ENCODE measurements at places on chromosomes 13 and 19.

GRCh38 chr13:47142105-47142504 lies 245.3 kb upstream of the HTR2A start:
- DNase-seq = no peak

- no peak for DNase-seq
These were observed 5.5 kb upstream of the POU4F1 start for GRCh38 chr13:78608688-78609463.

GRCh38 chr13:105336706-105337576 lies 1198.5 kb downstream of the EFNB2 start:
- DNase-seq = peak; percentile 1

GRCh38 chr19:49331616-49332055 lies 3.6 kb upstream of the CD37 start:
- DNase-seq = peak; percentile 61

DNA sequence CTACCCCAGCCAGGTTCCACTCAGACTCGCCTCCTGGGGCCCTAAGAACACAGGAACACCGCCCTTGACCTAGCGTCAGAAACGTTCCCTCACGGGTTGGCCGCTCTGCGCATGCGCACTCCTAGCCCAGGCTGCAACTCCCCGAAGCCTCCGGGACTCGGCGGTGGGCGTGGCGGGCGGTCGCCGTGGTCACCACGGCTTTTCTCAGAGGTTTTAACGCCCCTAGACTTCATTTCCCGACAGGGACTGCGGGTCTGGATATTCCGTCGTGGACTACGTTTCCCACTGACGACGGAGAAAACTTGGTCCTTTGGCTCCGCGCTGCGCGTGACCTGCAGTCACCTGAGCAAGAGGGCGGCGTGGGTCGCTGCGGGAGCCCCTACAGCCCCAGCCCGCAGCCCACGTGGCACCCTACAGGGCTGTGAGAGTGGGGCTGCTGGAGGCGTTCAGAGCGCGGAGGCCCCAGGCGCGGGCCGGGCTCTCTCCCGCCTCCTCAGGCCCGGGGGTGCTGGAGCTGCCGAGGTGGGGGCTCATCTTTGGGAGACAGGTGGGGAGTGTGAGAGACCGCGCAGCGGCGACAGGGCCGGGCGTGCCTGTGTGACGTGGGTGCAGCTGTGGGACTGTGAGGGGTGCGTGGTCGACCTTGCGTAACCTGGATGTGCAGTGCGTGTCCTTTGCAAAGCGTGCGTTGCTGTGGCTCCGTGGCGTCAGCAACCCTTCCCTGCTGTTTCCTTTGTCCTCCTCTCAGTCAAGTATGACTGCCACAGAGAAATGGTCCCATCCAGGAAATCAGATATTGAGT lies 38.0 kb upstream of the ZNF573 start:
- DNase-seq = peak; percentile 10

DNA sequence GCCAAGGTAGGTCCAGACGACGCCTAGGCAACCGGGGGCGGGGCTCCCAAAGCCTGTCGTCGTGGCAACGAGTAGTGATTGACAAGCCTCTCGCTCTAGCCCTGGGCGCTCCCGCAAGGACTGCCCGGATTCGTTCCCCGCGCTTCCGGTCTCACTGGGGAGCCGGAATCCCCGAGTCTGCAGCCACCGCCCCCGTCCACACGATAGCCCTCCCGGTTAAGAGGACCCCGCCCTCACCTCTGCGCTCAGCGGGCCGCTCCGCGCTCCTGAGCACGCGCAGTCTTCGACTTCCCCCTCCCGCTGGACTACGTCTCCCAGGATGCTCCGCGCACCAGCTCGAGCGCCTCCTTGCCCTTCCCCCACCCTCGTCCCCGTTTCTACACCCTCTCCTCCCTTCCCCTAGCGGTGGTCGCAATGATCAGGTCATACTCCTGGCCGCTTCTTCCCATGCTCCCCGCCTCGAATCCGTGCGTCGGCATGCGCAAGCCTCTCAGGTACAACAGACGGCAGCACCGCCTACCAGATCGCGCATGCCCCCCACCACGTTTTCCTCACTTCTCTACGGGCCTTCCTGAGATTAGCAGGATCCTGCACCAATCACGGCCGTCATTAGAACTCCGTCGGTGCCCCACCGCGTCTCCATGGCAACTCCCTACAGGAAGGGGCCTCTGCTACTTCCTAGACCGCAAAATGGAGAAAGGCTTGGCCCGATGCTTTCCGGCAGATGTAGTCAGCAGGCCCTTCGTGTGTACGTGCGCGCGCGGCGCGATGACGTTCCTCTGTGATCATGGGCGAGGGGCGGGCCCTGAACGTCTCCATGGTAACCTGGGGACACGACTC lies at the start of gene MZF1:
Gene MZF1 (minus strand): TSS at position 518 of the 840 bp plus-strand sequence. CDS start 1,946 bp downstream, outside the sequence.
- DNase-seq = peak; percentile 99

GRCh38 chr13:24651718-24652345 lies 28.4 kb upstream of the ATP12A start:
- peak; percentile 79 for DNase-seq

DNA sequence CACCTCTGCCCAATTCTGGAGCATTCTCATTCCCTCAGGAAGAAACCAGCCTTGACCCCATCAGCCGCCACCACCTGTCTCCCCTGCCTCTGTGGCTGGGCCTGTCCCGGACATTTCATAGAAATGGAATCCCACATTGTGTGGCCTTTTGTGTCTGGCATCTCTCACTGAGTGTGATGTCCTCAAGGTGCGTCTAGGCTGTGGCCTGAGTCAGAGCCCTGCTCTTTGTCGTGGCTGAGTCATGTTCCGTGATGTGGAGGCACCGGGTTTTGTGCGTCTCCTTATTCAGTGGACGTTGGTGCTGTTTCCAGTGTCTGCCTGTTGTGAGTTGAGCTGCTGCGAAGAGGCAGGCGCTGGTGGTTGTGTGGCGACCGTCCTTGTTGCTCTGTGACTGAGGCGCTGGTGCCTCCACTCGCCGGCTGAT lies 3.5 kb downstream of the FZR1 start:
- DNase-seq = peak; percentile 87

GRCh38 chr13:50425772-50426171 lies 410.5 kb downstream of the KCNRG start:
- no peak for DNase-seq

DNA sequence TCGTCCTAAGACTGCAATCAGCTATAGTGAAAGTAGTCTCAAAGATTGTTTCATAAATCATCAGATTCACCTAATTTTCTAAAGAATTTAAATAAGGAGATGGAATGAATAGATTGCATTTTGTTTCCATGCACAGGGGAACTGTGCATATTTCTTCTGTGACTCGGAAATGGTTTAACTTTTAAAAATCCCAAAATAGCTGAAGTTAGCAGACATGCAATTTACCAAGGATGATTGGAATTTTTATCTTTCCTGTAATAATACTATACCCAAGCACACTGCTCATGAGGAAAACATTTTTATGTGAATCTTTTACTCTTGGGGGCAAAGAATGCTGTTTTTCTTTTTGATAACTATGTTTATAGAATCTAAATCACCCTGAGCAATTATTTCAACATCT lies 15.0 kb upstream of the LMO7 start:
- no peak for DNase-seq

GRCh38 chr13:24893863-24894262 lies 129.9 kb downstream of the RNF17 start:
- DNase-seq = no peak

DNA sequence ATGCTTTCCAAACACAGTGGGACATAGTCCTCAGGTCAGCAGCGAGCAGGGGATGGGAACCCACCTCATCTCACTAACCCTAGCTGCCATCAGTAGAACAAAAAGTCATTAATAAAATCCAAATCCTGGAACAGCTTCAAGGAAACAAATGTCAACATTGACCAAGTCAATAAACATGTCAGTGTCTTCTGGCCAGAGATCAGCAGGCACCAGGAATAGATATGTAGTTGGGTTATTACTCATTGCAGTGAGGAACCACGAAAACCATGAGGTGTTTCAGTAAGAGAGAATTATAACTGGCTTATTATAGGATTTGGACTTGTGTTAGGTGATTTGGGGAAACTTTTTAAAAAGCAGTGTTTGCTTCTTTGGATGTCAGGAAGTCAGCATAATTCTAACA lies 17.1 kb upstream of the CD33 start:
- no peak for DNase-seq

- DNase-seq = no peak
These were observed 613.7 kb downstream of the OLFM4 start for GRCh38 chr13:53642306-53642705.

GRCh38 chr19:51441410-51442390 lies 16.6 kb downstream of the SIGLEC8 start:
- DNase-seq = no peak

DNA sequence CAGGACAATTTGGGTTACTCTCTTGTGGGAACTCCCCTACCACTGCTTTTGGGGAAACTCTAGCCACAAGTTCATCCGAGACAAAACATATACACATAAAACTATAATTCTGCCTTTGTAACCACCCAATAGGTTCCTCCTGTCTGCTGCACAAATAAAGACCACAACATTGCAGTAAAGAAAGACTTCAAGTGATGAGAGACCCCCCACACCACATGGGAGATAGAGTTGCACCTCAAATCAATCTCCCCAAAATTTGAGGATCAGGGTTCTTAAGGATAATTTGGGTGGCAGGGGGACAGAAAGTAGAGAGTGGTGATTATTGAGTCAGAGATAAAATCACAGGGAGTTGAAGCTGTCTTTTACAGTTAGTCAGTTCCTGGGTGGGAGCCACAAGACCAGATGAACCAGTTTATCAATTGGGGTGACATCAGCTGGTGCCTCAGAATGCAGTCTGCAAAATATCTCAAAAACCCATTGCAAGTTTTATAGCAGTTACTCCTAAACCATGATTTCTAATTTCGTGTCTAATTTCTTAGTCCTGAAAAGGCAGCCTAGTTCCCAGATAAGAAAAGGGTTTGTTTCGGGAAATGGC lies 1348.5 kb downstream of the PCDH9 start:
- DNase-seq = peak; percentile 57

GRCh38 chr19:12247644-12248222 lies 47.0 kb downstream of the ZNF44 start:
- no peak for DNase-seq

DNA sequence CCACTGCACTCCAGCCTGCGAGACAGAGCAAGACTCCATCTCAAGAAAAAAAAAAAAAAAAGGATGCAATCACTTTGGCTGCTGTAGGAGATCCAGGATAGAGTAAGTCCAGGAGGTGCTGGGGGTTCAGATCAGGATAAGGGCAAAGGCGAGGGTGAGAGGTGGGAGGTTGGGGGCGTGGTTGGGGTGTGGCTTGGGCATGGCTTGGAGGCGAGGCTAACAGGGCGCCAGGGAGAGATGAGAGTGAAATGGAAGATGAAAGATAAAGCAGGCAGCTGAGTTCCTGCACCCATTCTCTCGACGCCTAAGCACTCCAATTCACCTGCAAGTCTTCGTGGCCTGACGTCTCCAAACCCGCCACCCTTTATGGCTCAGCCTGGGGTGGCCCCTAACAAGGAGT lies 25.0 kb upstream of the ZNRF4 start:
- no peak for DNase-seq

DNA sequence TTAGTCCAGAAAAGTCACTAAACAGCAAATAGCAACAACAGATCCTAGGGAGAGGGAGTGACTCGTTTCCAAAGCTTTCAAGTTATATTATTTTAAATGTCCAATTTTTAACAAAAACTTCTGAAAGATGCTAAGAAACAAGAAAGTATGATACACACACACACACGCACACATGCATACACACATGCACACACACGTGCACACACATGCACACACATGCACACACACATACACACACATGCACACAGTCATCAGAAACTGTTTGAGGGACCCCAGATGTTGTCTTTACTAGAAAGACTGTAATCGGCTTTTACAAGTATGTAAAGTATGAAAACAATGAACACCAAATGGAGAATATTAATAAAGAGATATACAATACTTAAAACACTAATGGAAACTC lies 825.4 kb downstream of the UQCRFS1 start:
- no peak for DNase-seq

GRCh38 chr13:98461486-98462240 lies 115.2 kb downstream of the STK24 start:
- no peak for DNase-seq

DNA sequence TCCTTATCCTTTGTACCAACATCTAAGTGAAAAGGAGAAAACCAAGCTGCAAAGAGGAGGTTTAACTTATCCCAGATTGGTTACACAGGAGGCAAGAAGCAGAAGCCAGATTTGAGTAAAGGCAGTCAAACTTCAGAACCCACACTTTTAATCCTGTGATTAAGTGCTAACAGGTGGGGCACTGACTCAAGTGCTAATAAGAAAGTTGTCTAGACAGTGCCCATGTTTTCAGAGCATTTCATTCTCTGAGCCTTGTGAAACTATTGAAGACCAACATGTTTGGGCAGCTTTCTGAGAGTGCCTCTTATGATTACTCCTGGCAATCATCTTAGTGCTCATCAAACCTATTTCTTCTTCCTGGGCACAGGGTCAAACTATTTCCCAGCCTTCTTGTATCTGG lies 380.8 kb downstream of the KCNRG start:
- DNase-seq = peak; percentile 100

DNA sequence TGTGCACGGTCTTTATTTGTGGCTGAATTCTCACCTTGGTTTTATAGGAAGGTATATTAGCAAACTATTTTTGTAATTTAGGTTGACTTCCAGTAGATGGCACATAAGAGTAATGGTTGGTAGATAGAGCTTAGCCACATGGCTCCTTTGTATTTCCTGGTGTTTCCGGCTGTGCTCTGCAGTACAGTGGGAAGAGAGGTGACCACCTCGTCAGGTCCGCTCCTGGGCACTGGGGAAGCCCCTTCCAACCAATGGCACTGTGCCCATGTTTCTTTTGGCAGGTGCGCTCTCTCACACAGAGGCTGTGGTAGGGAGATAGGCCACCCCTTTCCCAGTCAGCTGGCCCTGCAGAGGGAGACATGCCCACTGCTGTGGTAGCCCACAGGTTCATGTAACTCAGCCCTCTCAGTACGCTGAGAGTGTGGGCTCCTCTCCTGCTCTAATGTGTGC lies 74.3 kb upstream of the ATP12A start:
- peak; percentile 50 for DNase-seq

GRCh38 chr19:32672841-32673240 lies 2.1 kb downstream of the ANKRD27 start:
- DNase-seq = no peak

DNA sequence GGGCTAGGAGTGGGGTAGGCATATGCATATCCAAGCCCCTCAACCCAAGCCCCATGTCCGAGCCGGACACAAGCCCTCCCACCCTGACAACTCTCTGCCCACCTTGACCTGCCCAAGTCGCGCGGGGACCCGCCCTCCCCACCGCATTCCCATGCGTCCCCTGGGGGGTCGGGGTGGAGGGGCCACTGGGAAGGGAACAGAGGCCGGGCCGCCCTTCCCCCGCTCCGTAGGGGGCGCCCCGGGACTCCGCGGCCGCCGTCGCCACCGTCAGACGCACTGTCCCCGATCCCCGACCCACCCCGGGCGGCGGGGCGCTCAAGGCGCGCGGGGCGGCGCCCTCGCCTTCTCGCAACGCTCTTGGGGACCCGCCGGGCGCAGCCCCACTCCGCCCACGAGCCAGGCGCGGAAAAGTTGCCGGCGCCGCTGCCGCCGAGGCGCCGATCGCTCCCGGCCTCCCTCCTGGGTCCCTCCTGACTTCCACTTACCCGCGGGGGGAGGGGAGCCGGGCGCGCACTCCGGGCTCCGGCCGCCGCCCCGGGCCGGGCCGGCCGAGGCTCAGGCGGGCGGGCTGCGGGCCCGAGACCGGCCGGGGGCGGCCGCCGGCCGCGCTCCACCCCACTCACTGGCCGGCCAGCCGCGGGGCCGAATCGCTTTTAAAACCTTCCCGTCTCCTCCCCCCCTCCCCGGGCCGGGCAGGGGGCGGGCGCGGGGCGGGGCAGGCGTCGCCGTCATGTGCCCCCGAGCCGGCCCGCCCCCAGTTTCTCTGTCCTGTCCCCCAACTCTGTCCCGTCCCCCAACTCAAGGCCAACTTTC lies 34.4 kb upstream of the NANOS3 start:
- no peak for DNase-seq

- DNase-seq = peak; percentile 5
These were observed 1.7 kb upstream of the SLC10A2 start for GRCh38 chr13:103067751-103068555.
